Mesenchymal stem cell (in vitro differentiated cells and primary cell): ENCODE measurements at places on chromosomes 5 and 9.

DNA sequence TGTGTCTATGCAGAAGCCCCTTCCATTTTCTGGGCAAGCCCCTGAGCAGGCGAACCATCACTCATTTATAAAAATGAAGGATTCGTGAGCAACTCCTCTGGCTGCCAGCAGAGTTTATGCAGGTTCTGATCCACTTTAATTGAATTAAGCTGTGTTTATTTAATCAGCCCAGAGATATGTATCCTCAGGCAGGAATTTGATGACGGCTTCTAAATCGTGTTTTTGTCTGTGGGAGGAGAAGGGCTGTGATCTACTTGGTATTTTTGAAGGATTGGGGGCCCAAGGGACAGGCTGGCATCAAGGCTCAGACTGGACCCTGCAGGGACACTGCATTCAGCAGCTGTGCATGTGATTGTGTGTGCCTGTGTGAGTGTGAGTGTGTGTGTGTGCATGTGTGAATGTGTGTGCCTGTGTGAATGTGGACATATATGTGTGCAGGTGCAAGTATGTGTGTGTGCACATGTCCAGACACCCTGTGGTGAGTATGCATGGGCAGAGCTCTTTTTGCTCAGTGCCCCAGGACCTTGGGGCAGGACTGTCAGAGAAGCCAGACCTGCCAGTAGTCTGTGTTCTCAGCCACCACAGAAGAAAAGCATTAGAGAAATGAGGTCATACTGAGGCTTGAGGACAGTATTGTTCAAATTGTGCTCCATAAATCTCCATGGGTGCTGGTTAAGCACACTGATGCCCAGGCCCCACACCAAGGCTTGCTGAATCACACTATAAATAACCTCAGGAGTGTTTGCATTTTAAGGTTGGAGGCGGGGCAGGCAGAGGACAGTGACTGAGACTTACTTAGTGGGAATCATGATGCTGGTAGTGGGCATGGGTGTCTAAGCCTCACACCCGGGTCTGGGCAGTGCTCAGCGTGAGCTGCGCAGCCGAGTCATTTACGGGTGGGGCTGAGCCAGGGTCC is 164.0 kb downstream of the CARTPT start:
- H3K4me1 ChIP-seq: no peaks in the 10 kb centered on the region
- H3K27me3 ChIP-seq: peaks cover 12% of the 10 kb centered on the region
- peak; percentile 34 for DNase-seq
- no peaks in the 10 kb centered on the region for H3K36me3 ChIP-seq
- no peak overlapping the region for H3K27ac ChIP-seq
- H3K4me3 ChIP-seq: no peak overlapping the region

DNA sequence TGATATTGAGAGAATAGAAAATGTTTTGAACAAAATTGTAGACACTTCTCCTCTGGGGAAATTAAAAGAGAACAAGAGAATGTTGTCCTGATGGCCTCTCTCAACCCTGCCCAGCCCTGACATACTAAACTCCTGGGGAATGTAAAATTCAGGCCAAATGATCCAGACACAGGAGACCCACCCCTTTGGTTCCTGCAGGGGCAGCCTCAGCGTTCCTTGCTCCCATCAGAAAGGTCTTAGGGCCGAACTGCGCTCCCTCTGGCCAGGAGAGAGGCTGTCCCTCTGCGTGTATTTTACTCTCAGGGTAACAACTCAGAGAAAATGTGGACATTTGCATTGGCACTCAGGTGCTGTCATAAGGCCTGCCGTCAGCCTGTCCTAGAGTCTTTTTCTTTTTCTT is 616.3 kb upstream of the KLF4 start:
- H3K27ac ChIP-seq: no peak overlapping the region
- no peak overlapping the region for H3K4me3 ChIP-seq
- no peaks in the 10 kb centered on the region for H3K27me3 ChIP-seq
- DNase-seq: no peak
- H3K4me1 ChIP-seq: no peaks in the 10 kb centered on the region

DNA sequence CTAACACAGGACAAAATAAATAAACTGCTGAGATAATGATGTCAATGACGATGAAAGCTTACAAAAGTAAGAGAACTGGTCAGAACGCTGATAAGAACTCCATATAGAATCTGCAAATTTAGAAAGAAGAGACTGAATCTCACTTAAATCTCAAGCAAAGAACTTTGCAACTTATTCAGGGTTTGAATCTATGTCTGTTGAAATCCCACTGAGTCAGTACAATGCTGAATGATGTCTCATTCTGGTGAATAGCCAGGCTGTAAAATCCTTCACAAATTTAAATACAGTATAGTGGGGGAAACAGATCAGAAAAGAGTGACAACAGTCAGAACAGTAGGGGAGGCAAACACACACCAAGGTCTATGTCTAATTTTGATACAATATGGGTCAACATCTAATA is 38.9 kb upstream of the NR3C1 start:
- H3K4me1 ChIP-seq: no peaks in the 10 kb centered on the region
- H3K27me3 ChIP-seq: no peaks in the 10 kb centered on the region
- no peaks in the 10 kb centered on the region for H3K36me3 ChIP-seq

GRCh38 chr5:15620501-15620900 is 120.5 kb downstream of the FBXL7 start:
- peaks cover 4% of the 10 kb centered on the region for H3K4me1 ChIP-seq
- H3K27ac ChIP-seq: no peak overlapping the region
- no peaks in the 10 kb centered on the region for H3K36me3 ChIP-seq
- H3K27me3 ChIP-seq: no peaks in the 10 kb centered on the region

DNA sequence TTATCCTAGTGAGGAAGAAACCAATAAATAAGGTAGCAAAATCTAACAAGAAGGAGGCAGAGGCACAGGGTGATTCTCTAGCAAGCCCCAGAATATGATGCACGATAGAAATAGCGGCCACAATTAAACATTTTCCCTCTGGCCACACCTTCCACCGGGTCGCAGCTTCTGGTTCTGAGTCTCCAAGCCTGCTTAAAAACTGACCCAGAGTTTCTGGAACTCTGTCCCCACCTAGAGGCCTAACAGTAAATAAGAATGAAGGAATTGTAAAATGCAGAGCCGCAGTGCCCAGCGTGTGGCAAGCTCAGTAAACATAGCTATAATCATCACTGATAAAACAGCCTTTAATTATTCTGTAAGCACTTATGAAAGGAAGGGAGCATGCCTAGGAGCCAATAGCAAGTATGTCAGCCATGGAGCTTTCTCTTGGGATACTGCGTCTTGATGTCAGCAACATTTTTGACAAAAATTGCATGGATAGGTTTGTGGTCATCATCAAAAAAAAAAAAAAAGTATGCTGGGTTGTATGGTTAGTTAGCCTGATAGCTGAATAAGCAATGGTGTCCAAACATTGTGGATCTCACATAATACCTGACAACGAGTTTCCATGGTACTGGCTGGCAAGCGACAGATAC is 465.5 kb downstream of the DNAH5 start:
- no peak overlapping the region for H3K27ac ChIP-seq
- H3K27me3 ChIP-seq: peaks cover 20% of the 10 kb centered on the region
- no peak overlapping the region for H3K4me3 ChIP-seq
- DNase-seq: peak; percentile 14
- H3K4me1 ChIP-seq: no peaks in the 10 kb centered on the region

- no peaks in the 10 kb centered on the region for H3K36me3 ChIP-seq
- no peak for DNase-seq
- H3K4me1 ChIP-seq: no peaks in the 10 kb centered on the region
- no peak overlapping the region for H3K27ac ChIP-seq
- H3K27me3 ChIP-seq: no peaks in the 10 kb centered on the region
These were observed 442.4 kb downstream of the KIF4B start for GRCh38 chr5:155455791-155456514.

DNA sequence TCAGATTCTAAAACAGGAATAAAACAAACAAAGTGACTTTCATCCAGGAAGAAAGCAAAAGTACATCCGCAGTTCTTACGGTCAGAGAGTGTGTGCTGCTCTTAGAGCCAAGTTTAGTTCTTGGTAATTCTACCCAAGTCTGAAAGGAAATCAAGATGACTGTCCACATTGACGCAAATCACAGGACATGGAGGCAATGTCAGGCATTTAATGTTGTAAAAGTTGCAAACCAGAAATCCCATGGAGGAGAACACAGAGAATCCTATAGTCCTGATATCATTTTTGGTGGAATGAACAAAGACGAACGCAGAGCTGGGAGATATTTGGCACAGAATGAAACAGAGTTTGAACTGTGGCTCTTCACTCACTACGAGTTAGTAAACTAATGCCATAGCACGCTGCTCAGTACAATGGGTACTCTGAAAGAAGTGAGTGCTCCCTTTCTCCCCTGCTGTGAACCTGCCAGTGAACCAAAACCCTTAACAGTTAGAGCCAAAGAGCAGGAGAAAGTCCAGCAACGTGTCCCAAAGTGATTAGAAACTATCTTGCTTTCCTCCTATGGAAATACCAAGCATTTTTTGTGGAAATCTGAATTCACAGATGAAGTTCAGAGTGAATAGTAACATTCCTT is 74.3 kb downstream of the MUSK start:
- H3K4me1 ChIP-seq: peaks cover 7% of the 10 kb centered on the region
- no peaks in the 10 kb centered on the region for H3K27me3 ChIP-seq
- peak overlapping the region; percentile 82 for H3K27ac ChIP-seq
- H3K36me3 ChIP-seq: no peaks in the 10 kb centered on the region

- H3K36me3 ChIP-seq: no peaks in the 10 kb centered on the region
- no peak overlapping the region for H3K27ac ChIP-seq
- H3K4me3 ChIP-seq: no peak overlapping the region
- H3K4me1 ChIP-seq: no peaks in the 10 kb centered on the region
These were observed 64.3 kb downstream of the RAPGEF6 start for GRCh38 chr5:131570757-131571156.
